Dorsolateral prefrontal cortex (tissue), 122 donors: ENCODE measurements at places on chromosomes 6 and 20. TPM values are rescaled to one million over a fixed set of nuclear protein-coding genes. Genes with fewer than 3 reads are reported as not detected.

PCSK2 gene
- 113 TPM for total RNA-seq

SPATA25 gene
- 7.7 TPM for total RNA-seq

SRMS gene
- not detected for total RNA-seq

RNF39 gene
- total RNA-seq: not detected

ADGRF1 gene
- not detected for total RNA-seq

OR2B6 gene
- not detected for total RNA-seq

PRL gene
- total RNA-seq: not detected

HRH3 gene
- 21.9 TPM for total RNA-seq

GINM1 gene
- total RNA-seq: 49.3 TPM

SAPCD1 gene
- total RNA-seq: 4.0 TPM

GPLD1 gene
- total RNA-seq: 26.9 TPM

SIGLEC1 gene
- 0.59 TPM for total RNA-seq

MAP7 gene
- total RNA-seq: 89.6 TPM

ACSS2 gene
- total RNA-seq: 44.1 TPM

WFDC5 gene
- not detected for total RNA-seq

RTF2 gene
- total RNA-seq: 99.3 TPM

RIPOR3 gene
- 3.9 TPM for total RNA-seq

EFCAB8 gene
- total RNA-seq: not detected

ACTL10 gene
- not detected for total RNA-seq

BNIP5 gene
- total RNA-seq: not detected

UNC93A gene
- not detected for total RNA-seq

LAMA5 gene
- 127 TPM for total RNA-seq

TPX2 gene
- total RNA-seq: 2.3 TPM

DDR1 gene
- total RNA-seq: 193 TPM

MCCD1 gene
- total RNA-seq: not detected

ZSCAN31 gene
- 28.9 TPM for total RNA-seq

DBNDD2 gene
- 577 TPM for total RNA-seq

MYB gene
- total RNA-seq: 0.22 TPM

BPIFB4 gene
- not detected for total RNA-seq

LAMP5 gene
- total RNA-seq: 11.1 TPM

LINC00237 gene
- total RNA-seq: 0.95 TPM

OR2H1 gene
- total RNA-seq: not detected

MAPK13 gene
- 27.1 TPM for total RNA-seq

MACROD2 gene
- 29.3 TPM for total RNA-seq

MLN gene
- total RNA-seq: not detected

AAR2 gene
- total RNA-seq: 16.2 TPM

HLA-DPA1 gene
- total RNA-seq: 35.2 TPM

TMEM14A gene
- total RNA-seq: 54.9 TPM

BCAS4 gene
- total RNA-seq: 24.9 TPM

SIRPA gene
- 273 TPM for total RNA-seq

SLC2A10 gene
- total RNA-seq: 2.7 TPM

KHDC1L gene
- total RNA-seq: 1.8 TPM

TMEM74B gene
- total RNA-seq: 28.1 TPM
